T follicular helper cell (primary cell): ENCODE measurements at places on chromosomes 7 and 10.

- no peak for DNase-seq
Measured at GRCh38 chr7:138527746-138528223, 67.7 kb downstream of the TRIM24 start.

GRCh38 chr10:105024184-105024583 is 383.1 kb downstream of the SORCS3 start:
- no peak for DNase-seq

GRCh38 chr7:123645516-123645915 is 10.2 kb upstream of the LMOD2 start:
- no peak for DNase-seq

DNA sequence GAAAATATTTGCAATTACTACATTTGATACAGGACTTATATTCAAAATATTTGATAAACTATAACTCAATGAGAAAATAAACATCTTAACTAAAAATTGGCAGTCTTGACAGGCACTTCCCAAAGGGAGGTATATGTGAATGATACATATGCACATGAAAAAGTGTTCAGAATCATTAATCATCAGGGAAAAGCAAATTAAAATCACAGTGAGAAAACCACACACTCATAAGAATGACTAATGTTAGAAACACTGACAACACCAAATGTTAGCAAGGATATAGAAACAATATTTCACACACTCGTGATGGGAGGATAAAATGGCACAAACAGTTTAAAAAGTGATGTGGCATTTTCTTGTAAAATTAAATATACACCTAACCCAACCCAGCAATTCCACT is 4.1 kb upstream of the VPS26A start:
- no peak for DNase-seq

DNA sequence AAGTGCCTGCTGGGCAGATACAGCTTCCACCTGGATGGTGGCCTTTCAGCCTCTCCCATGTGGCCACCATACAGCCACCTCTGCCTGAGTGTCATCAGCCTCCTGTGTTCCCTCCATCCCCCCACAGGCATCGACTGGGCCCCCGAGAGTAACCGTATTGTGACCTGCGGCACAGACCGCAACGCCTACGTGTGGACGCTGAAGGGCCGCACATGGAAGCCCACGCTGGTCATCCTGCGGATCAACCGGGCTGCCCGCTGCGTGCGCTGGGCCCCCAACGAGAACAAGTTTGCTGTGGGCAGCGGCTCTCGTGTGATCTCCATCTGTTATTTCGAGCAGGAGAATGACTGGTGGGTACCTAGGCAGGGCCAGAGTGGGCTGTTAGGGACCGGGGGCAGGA is 13.4 kb downstream of the ARPC1B start:
- no peak for DNase-seq

GRCh38 chr10:11012421-11013295 is 5.0 kb upstream of the CELF2 start:
- no peak for DNase-seq

GRCh38 chr10:34237898-34238455 is 577.1 kb downstream of the PARD3 start:
- no peak for DNase-seq

GRCh38 chr7:1485156-1485555 is 19.0 kb downstream of the INTS1 start:
- DNase-seq, result no peak

DNA sequence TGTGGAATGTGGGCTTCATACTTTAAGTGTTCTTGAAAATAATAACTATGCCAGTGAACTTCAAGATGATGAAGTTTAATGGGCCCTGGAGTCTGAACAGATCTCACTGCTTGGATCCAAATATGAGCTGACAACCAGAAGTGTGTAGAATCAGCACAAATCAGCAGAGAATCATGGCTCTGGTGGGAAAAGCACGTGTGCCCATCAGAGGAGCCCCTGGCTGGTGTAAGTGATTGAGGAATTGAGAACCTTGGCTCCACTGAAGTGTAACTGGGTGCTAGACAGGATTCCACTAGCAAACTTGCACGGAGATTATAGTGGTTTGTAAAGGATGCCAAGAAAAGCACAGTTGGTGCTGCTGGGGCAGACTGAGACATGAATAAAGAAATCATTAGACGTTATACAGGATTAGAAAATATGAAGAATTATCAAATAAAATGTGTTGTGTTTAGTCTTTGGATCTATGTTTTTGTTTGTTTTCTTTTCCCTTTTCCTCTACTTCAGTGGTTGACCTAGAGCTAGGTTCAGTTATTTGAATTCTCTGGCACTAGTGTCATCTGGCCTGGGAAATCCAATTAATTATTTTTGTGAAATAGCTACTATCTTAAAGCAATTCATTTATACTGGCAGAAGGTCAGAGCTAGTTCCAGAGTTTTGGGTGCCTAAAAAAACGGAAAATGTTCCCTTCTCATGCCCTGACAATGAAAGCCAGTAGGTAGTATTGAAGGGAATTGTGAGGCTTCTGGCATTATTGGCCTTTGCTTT is 175.7 kb upstream of the MEOX2 start:
- no peak for DNase-seq

- no peak for DNase-seq
Measured at GRCh38 chr7:129193892-129194291, 5.5 kb downstream of the SMO start.

DNA sequence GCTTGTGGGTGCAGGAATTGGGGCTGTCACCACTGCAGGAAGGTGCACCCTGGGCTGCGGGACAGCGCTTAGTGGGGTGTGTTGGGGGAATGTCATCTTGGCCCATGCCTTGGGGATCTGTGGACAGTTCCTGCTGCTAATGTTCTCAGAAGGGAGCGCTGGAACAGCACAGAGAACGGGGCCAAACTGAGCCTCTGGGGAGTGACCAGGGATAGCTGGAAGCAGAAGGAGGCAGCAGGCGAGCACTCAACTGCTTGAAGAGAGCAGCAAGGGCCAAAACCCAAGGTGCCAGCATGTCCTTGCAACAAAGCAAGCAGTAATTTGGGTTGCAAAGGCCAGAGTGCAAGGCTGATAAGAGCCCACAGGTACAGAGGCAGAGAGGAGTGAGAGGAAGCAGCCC is 31.3 kb upstream of the WDFY4 start:
- no peak for DNase-seq

DNA sequence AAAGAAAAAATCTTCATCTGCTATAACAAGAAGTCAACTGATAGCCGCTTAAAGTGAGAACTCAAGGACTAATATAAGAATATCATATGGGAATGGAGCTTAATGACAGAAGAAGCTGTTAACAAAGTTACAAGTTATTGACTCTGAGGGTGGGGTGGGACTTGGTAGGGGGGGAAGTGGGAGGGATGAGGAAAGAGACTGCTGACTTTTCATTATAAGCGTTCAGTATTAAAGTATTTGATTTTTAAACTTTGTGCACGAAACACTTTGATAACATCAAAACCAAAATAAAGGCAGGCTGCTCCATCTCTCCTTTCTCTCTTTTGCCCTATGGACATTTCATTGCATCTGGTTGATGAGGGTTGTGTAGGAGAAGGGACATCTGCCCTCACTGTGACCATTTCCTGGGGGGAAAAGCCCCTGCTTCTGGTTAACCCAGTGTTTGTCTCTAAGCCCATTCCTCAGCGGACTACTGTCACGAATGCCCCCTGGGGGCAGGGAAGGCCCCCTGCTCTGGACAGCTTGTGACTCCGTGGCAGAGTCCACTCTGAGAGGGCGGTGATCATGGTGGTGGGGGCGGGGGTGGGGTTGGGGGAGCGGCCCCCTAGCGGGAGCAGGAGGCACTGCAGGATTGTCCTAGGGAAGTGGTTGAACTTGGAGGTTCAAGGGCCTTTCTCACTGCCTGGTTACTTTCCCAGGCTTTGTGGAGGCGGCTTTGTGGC is 17.4 kb downstream of the SLC13A4 start:
- DNase-seq, result no peak

- no peak for DNase-seq
Measured at GRCh38 chr7:88316456-88316855, 9.8 kb upstream of the STEAP4 start.

GRCh38 chr10:72736176-72736827 is 44.4 kb downstream of the MCU start:
- no peak for DNase-seq

- DNase-seq, result no peak
Measured at GRCh38 chr10:89481662-89482061, 53.7 kb downstream of the SLC16A12 start.

DNA sequence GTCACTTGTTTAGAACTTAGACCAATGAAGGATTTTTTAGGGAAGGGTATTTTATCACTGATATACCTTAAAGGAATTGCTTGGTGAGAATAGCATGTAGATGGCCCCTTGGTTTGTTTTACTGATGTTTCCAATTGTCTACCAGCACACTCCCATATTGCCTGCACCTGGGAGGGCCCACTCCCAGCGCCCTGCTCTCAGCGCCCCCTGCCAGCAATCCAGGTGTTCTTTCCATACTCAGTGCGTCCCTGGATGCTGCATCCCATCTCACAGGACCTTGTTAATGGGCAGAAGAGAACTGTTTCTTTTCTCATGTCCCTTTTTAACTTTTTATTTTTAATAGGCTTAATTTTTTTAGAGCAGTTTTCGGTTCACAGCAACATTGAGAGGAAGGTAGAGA is 24.1 kb upstream of the SFRP5 start:
- no peak for DNase-seq

DNA sequence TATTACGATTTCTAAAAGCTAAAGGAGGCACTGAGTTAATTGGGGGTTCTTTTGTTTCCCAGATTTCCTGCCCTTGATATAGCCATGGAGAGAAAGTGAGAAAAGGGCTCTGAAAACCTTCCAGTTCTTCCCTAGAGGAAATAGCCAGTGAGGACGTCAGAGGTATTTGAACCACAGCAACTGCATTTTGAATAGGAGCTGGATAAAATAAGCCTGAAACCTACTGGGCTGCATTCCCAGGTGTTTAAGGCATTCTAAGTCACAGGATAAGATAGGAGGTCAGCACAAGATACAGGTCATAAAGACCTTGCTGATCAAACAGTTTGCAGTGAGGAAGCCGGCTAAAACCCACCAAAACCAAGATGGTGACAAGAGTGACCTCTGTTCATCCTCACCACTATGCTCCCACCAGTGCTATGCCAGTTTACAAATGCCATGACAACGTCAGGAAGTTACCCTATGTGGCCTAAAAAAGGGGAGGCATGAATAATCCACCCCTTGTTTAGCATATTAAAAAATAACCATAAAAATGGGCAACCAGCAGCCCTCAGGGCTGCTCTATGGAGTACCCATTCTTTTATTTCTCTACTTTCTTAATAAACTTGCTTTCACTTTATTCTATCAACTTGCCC is 85.1 kb upstream of the FRMD4A start:
- DNase-seq, result no peak

- DNase-seq, result no peak
Measured at GRCh38 chr10:62224606-62225005, 44.0 kb downstream of the RTKN2 start.

DNA sequence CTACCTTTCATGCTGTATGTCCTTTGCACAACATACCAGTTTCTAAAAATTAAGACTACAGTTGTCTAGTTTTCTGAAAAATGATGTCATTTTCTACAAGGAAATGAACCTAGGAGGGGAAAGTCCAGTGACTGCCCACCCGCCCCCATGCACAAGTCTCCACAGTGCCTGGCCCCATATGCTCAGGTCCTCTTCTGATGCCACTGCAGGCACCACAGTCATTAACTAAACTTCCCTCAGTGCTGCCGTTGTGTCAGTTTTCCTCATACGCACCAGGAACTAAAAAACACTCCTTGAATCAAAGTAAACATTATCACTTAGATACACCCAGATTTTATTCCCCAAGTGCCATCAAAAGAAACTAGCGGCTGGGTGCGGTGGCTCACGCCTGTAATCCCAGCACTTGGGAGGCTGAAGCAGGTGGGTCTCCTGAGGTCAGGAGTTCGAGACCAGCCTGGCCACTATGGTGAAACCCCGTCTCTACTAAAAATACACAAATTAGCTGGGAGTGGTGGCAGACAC is 6.9 kb upstream of the TNS3 start:
- no peak for DNase-seq

- no peak for DNase-seq
Measured at GRCh38 chr10:111200505-111201186, 123.8 kb downstream of the ADRA2A start.

GRCh38 chr10:133068111-133069032 is 19.4 kb upstream of the ADGRA1 start:
- no peak for DNase-seq

GRCh38 chr10:113058523-113059370 is 108.7 kb downstream of the TCF7L2 start:
- no peak for DNase-seq

DNA sequence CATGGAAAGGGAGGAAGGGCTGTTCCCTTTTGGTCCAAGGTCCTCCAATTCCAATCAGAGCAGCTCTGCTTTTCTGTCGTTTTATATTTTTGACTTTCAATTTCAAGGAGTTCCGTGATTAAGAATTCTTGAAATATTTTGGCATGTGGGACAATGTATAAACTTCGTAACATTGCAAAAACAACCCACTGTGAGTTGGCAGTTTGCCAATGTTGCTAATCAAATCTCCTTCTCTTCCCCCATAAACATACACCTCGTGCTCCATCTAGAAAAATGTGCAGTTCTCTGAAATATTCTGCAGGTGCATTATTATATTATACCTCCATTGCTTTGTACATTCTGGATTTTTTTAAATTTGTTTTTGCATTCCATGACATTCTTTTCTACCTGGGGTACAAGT is 49.8 kb downstream of the POU6F2 start:
- no peak for DNase-seq

DNA sequence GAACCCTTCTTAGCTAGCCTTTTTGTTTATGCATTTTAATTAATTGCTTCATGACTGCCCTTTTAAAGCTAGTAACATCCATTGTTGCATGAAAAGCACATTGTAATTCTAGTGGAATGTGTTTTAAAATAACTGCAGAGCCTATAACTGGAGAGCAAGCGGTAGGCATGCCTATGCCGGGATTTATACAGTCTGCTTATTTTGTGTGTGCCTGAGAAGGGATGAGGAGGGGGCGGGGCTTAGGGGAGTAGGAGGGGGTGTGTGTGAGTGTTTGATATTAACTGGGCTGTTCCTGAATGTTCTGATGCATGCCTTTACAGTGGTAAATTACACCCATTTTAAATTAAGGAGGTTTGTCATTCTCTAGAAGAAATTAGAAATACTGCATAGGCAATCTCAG is 208.1 kb downstream of the TCF7L2 start:
- no peak for DNase-seq

DNA sequence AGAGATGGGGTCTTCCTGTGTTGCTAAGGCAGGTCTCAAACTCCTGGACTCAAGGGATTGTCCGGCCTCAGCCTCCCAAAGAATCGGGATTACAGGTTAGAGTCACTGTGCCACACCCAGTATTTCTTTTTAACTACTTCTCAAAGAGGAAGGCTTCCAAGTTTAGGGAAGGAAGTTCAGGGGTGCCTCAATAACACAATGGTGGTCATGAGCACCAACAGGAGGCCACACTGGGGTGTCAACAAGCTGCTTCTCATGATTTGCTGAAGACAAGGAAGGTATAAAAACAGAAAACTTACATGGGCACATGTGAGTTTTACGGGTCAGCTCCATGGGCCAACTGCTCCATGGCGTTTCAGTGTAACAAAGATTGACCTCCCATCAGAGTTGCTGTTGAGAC is 160.5 kb downstream of the TNS3 start:
- no peak for DNase-seq
